Glomerular endothelial cell (primary cell): ENCODE measurements at places on chromosomes 13 and 19. TPM values are rescaled to one million over a fixed set of nuclear protein-coding genes. Genes with fewer than 3 reads are reported as not detected.

DNA sequence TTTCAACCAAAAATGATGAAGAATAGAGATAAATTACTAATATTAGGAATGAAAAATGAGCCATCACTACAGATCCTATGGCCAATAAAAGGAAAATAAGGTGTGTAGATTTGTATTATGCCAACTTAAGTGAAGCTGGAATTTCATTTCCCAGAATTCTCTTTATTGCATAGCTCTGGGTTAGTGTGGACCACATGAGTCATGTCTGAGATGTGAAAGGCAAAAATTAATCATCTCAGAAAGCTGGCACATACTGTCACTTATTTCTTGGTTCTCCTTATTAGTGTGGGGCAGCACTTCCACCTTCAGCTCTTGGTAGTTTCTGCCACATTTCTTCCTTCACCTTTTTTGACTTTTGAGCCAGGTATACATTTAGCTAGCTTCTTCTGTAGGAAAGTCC lies 82.6 kb downstream of the KATNAL1 start:
- no peak for DNase-seq

DNA sequence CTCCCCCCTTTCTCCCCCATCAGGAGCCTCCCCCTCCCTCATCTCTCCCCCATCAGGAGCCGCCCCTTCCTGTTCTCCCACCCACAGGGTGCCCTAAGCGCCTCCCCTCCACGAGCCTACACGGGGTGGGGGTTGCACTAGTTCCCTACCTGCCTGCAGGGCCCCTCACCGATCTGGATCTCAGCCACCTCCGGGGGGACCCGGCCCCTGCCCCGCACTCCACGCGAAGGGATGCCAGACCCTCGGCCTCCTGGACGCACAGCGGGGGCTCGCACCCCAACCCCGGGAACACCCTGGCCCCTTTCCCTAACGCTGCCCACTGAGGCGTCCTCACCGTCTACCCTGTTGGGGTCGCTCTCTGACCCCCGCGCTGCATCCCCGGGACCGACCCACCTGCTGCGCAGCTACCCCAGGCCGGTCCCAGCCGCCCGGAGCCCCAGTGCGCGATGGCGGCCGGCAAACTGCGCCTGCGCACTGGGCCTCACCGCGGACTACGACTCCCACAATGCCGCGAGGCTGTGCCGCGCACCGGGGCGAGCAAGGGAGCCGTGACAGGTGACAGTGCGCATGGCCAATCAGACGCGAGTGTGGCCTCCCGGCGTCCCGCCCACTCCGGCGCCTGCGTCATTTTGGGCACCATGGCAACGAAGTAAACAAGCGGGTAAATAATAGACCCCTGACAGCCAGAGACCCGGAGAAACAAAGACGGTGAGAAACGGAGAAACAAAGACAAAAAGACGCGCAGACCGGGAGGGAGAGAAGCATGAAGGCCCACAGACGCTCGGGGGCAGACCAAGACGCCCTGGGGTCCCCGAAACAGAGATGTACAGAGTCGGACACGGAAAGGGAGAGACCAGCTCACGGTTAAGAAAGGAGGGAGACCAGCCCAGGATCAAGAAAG lies at the start of gene ZSCAN18:
Gene ZSCAN18, minus strand, starts transcription at position 451 of the 901 bp plus-strand sequence. CDS start 7,964 bp downstream, outside the sequence.
- DNase-seq: peak; percentile 61

GRCh38 chr19:3780786-3781304 lies 5.3 kb downstream of the MATK start:
- no peak for DNase-seq

DNA sequence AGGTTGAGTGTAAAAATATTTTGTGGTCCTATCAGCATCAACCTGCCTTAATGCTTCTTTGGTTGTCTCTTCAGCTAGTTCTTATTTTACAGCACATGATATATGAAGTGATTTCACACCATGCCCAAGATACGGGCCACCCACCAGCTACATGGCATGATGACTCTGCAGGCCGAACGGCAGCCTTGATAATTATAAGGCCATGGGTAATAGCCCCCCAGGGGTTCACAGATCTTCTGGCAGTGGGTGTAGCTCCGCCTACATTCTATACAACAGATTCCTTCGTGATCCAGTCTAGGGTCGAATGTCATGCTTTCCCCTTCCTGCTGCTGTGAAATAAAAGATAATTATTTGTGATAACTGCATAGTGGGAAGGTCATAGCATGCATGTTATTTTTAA lies 36.1 kb downstream of the CNMD start:
- no peak for DNase-seq

DNA sequence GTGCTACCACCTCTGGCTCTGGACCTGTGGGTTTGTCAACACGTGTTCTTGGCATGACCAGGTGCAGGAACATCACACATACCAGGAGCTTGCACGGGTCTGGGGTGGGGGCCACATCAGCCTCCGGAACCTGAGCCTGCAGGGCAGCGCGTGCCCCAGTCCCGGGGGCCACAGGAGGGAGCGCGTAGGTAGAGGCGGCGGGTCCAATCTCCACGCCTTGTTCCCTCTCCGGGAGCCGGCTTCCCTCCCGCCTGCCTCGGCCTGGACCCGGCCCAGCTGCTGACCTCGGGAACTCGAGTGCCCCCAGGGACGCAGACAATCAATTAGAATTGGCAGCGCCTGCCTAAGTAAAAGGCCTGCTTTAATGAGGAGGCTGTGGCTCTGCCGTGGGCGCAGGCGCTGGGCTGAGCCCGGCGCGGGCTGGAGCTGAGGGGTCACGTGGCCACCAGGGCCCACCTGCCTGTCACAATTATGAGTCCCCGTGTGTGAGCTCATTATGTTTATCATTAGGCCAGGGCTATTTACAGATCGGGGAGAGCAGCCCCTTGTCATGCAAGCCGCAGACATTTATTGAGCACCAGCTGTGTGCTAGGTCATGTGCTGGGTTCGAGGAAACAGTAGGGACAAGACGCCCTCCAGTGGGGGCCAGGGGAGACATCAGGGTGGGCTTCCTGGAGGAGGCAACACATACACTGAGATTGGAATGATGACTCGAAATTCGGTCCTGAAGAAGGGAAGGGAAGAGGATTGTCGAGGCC lies 32.2 kb upstream of the TNFAIP8L1 start:
- DNase-seq: no peak

DNA sequence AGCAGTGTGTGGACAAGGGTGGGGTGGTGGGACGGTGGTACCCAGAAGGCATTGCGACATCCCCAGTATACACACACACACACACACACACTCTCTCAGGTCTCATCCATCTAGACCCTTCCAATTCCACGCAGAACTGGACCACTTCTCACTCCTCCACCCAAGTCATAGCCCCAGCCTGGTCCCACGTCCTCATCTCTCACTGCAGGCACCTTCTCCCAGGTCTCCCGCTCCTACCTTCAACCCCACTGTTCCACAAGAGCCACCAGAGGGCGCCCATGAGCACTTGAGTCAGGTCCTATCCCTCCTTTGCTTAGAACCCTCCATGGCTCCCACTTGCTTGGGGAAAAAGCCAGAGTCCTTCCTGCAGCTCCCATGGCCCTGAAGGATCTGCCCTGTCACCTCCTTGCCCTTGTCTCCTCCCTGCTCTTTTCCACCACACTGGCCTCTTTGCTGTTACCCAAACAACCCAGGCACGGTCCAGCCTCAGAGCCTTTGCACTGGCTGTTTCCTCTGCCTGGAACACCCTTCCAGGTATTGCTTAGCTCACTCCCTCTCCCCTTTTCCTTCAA lies 62.6 kb downstream of the IER2 start:
- no peak for DNase-seq

DNA sequence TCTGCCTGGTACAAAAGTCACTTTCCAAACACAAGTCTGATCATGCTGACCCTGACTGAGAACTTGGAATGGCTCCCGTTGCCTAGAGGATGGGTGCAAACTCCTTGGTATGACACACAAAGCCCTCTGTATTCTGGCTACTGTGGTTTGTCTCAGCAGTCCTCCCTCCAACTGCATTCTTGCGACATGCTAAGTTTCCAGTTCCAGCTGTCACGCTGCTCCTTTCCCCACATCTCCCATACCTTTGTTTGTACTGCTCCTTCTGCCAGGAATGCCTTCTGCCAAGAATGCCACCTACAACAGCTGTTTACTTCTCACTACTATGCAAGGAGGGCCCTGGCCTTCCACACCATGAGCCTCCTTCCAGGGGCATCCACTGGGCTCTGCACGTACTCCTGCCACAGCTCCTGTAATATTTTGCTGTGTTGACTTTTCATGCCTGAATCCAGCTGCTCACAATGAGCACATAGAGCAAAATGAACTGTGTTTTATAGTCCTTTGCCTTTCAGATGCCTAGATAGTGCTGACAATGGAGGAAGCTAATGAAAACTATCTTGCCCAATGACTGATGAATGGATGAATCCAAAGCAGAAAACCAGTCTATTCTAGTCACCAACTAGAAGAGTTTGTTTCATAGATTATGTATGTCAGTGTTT lies 543.7 kb downstream of the EFNB2 start:
- DNase-seq: no peak

DNA sequence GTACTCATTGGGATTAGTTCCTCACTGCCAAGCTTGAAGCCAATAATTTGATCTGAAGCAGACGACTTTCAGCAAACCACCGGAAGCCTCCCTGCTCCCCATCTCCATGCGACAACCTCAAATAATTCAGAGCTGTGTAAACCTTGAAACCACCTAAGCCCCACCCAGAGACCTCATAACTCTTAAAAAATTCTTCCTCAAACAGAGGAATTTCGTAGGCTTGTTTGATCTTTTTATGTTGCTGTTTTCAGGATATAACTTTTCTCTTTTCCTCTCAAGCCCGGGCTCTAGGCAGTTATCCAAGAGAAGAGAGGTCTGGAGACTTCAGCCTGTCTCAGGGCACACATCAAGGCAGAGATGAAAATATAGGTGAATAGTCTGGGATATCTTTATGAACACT lies 311.6 kb downstream of the KCNRG start:
- DNase-seq: no peak

DNA sequence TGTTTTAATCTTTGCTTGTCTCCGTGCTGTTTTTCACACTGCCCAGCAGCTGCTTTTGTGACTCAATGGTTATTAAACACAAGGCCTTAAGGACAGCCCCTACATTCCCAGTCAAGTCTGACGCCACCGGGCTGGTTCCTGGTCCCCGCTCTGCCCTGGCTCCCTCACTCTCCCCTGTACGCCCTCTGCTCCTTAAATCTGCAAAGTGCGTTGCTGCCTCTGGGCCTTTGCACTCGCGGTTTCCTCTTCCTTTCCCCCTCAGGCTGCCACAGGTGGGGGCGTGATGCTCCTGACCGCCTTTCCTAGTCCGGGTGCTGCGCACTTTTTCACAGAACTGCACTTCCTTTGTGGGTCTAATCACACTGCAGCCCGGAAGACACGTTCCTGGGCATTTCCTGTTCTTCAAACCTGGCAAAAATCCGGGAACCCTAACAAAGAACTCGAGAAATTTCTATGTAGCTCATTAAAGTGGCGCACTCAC lies 25.6 kb downstream of the NOSIP start:
- peak; percentile 96 for DNase-seq

GRCh38 chr13:91768746-91769145 lies 370.3 kb downstream of the GPC5 start:
- no peak for DNase-seq

The CDX2 gene
- not detected in 2 replicates for total RNA-seq

The PRSS57 gene
- 2.2 TPM in 1 of 2 replicates, not detected in the other for total RNA-seq

The EPSTI1 gene
- 3.4 and 17.9 TPM in 2 replicates for total RNA-seq

DNA sequence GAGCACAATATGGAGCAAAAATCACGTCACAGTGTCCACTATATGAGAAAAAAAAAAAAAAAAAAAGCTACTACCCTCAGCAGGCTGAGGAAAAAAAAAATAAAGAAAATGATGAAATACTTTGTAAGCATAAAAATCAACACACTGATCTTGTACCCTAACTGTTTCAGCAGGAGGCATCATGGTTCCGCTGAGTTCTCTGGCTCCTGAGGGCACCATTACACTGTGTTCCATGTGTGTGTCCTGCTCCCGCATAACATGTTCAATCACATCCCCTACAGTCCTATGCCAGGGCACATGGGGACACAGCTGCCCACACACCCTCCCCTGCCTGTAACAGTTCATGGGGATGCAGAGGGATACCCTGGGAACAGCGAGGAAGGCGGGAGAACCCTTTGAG lies 33.5 kb downstream of the DOCK9 start:
- DNase-seq: no peak

DNA sequence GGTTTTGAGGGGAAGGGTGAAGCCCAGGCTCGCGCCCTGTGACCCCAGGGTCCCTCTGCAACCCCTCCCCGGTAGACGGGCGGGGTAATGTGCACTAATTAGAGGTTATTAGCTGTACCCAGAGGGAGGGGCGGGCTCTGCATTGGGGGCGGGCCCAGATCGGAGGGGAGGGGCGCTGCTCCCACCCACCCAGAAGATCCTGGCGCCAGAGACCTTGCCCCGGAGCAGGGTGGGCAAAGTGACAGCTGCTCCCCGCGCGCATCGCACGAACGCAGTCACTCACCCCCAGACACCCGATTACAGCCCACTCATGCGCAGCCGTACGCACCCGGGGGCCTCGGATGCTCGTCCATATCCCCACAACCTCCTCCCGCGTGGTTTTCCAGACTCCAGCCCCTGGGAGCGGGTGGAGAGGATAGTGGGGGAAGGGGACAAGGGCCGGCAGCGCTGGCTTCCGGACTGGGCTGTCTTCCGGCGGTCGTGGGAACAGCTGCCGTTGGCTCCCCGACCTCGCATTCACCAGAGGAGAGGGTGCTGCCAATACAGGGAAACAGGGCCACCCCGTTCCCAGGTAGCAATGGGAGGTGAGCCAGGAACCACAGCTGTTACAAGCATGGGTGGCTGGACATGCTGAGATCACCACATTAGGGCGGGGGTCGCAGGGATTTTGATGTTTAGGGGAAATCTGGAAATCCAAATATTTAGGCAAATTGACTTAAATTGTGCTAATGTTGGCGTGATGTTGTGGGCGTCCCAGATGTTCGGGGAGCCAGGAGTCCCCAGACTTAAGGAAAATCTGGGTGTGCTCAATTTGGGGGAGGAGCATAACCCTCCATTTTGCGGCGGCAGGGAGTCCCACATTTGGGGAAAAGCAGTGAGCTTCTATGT lies 2.9 kb upstream of the HOOK2 start:
- DNase-seq: no peak

DNA sequence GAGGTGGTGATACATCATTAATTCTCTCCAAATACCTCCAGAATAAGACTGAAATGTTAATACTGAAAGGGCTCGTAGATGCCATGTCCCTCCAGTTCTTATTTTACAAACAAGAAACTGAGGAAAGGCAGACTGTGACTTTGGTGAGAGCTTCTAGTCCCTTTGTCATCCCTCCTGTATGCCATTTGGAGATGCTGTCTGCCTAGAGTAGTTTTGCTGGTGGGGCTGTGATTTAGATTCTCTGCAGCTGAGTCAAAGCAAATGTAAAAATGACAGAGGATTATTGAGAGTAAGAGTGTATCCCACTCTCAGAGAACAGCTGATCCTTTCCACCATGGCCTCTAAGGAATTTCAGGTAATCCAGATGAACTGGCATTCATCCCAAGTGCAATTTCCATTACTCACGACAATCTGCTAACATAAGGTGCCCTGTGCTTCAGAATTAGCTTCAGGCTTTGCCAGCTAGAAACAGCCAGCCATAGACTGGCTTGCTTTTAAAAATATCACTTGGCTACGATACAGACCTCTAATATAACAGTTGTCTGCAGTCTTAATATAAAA lies 16.8 kb downstream of the PABPC3 start:
- DNase-seq: no peak

The GRK1 gene
- not detected in 2 replicates for total RNA-seq
